ENCODE measurements at places on chromosomes 13 and 19.

- DNase-seq: no peak
These were observed 8.1 kb downstream of the ZNF766 start for GRCh38 chr19:52277471-52277870.

GRCh38 chr19:40799558-40800338 is 757 bp downstream of the EGLN2 start:
- DNase-seq: no peak

DNA sequence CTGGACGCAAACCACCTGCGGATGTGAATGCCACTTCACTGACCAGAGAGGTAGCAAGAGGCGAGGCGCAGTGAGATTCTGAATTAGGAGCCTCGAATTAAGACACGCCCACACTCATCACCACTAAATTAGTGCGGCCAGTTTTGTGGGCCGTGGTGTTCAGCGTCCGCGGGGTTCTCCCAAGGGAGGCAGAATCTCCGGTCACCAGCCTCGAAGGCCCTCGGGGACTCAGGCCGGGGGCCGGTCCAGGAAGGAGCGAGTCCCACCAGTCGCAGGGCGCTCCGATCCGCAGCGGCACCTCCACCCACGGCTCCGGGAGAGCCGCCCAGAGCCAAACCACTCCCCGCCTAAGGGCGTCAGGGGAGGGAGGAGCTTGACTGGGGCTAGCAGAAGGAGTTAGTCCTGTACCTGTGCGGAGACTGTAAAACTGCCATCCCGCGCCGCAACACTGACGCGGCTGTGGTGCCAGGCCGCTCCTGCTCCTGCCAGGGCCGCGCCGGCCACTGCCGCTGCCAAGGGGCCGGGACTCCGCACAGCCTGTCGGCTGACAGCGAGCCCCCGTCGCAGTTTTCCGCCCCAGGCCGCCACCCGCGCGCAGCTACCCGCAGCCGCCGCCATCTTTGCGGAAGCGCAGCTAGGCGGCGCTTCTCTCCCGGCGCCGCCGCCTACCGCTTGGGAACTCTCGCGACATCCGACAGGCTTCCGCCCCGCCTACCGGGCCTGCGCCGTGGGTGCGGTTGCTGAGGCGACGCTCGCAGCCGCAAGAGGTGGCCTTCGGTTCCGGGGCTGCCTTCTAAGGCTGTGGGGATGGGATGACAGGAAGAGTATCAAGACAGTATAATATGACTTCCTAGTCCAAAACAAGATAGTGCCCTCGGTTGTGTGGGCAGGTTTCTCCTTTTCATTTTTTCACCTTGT is at the start of gene MICU2:
Gene MICU2, minus strand, starts transcription at position 640 of the 918 bp plus-strand sequence. Its CDS starts 22 bp downstream, at position 618.
- peak; percentile 83 for DNase-seq

DNA sequence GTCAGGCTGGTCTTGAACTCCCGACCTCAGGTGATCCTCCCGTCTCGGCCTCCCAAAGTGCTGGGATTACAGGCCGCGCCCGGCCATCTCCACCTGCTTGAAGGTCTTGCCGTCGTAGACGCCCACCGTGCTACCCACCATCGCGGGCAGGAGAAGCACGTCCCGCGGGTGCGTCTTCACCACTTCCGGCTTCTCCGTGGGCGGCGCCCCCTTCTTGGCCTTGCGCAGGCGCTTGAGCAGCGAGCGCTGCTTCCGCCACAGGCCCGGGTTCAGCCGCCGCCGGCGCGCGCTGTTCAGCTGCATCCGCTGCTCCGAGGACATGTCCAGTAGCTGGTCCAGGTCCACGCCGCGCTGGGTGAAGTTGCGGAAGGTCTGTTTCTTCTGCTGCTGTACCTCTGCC is 21.6 kb downstream of the EFNA2 start:
- no peak for DNase-seq

- no peak for DNase-seq
These were observed 5.4 kb upstream of the IPO5 start for GRCh38 chr13:97948041-97948440.

DNA sequence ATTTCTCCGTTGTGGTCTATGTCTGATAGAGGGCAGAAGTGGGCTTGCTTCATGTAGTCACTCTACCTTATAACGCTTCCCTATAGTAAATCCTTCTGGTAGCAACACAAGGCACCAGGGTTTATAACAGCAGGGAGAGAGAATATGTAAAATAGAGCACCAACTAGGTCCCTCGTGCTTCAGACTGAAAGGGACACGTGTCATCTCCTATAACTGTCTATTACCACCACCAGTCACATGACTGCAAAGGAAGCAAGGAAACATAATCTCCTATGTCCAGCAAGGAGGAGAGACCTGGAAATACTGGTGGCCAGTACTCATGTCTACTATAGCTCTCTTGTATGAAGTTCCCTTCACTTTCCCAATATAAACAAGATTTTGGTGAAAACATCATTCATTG is 79.2 kb downstream of the SLAIN1 start:
- DNase-seq: no peak

GRCh38 chr13:113968463-113969310 is 5.2 kb downstream of the C13orf46 start:
- DNase-seq: no peak

DNA sequence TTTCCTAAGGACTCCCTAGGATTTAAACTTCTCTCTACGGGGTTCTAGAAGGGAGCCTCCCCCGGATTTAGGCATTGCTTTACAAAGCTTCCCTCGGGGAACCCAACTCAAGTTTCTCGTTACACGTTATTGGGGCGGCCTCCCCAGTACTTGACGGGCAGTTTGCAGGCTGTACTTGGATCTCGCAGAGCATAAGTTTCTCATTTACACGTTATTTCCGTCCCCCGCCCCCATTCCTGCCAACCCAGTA is 584 bp downstream of the SMG9 start:
- no peak for DNase-seq

GRCh38 chr19:45789035-45789786 is 3.4 kb downstream of the DMWD start:
- DNase-seq: no peak

DNA sequence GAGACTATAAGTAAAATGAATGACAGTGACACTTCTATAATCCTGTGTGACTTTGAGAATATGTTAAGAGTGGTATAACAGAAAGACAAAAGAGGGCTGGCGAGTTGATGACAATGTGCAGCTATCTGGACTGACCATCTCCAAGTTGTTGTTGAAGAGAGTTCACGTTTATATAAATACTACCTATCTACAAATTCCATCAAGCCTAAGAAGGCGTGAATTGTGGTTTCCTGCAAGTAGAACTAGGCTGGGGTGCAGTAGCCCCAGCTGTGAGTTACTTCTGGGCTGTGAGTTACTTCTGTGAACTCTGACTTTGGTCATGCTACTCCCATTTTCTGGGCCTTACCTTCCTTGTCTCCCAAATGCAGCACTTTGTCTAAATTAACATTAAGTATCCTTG is 561.0 kb downstream of the TBC1D4 start:
- DNase-seq: no peak

- DNase-seq: no peak
These were observed 292.1 kb upstream of the MAB21L1 start for GRCh38 chr13:35768551-35768950.

DNA sequence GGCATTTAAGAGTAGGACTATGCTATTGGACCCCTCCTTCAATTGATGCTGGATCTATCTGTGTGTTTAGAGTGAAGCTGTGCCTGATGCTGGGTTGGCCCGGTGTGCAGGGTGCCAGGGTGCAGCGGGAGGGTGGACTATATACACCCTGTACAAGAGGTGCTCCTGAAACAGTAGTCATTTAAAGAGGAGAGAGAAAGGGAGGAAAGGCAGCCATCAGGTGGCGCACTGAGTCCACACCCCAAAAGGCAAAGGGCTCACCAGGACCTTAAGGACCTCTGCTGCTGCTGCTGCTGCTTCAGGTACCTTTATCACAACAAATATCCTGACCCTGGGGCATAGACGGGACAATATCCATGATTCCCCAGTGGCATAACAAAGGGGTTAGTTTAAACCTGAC is 39.4 kb downstream of the ZNF136 start:
- DNase-seq: no peak

GRCh38 chr13:98443329-98443728 is 133.6 kb downstream of the STK24 start:
- DNase-seq: no peak

GRCh38 chr19:58364146-58364545 is 1.6 kb upstream of the ZNF497 start:
- DNase-seq: no peak

DNA sequence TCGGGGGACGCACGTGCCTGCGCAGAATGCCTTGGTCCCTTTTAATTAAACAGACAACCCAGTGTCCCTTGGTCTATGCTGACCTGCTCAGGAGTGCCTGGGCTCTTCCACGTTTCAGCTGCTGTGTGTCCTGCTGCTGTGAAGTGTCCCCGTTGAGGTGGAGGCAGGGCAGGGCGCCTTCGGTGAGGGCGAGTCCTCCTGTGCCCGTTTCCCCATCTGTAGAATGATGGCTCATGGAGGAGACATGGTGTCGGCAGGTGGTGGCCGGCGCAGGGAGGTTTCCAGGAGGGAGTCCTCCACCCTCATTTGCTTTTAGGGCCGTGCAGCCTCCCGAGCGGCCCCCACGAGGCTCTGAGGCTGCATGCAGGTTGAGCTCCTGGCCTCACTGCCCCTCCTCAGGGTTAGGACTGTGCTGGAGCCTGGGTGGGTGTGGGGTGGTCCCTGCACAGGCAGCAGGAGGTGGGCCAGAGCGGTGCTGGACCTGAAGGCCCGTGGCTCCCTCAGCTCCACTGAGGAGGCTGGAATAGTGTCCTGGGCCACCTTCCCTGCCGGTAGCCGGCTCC is 8.8 kb downstream of the STK11 start:
- DNase-seq: no peak

DNA sequence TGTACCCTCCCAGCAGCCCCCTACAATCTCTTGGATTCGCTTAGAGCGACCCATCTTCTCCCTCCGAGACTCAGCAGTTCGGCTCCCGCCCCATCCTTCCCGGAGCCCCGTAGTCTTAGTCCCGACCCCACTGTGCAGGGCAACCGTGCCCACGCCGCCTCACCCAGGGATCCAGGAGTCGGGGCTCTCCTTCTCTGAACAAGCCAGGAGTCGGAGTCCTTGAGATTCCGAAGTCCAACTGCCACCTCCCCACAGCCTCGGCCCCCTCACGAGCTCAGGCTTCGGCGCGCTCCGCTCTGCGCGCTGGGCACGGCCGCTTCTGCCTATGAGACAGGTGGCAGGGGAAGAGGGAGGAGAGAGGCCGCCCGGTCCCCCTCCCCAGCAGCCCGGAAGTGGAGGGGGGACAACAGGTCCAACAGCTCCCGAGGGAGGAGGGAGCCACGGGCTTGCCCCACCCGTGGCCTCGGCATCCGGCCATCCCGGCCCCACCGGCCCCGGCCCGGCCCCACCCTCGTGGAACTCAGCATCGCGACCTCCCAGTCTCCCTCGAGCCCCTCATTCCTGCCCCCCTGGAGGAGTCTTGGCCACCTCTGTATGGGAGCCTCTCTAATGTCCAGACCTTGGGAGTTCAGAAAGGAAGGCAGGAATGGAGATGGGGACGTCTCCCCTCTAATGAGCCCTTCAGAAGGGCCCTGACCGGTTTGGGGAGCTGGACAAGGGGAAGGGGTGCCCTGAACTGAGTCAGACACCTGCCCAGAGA is at the start of gene PHLDB3:
Gene PHLDB3, minus strand, starts transcription at position 321 of the 760 bp plus-strand sequence. CDS start 628 bp downstream, outside the sequence.
- no peak for DNase-seq

GRCh38 chr19:12723641-12724426 is at the start of gene TNPO2:
Gene TNPO2 (minus strand): TSS chr19:12723932. CDS start chr19:12720977, 2,955 bp downstream.
- DNase-seq: no peak

DNA sequence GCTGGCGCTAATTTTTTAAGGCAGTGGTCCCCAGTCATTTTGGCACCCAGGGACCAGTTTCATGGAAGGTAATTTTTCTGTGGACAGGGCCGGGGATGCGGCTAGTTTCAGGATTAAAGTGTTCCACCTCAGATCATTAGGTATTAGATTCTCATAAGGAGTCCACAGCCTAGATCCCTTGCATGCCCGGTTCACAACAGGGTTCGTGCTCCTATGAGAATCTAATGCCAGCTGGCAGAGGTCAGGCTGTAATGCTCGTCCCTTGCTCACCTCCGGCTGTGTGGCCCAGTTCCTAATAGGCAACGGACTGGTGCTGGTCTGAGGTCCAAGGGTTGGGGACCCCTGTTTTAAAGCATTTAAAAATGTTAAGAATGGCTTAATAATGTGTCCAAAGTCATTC is 54.1 kb downstream of the GPC6 start:
- no peak for DNase-seq

GRCh38 chr13:98108341-98108740 is 34.6 kb upstream of the FARP1 start:
- DNase-seq: no peak

DNA sequence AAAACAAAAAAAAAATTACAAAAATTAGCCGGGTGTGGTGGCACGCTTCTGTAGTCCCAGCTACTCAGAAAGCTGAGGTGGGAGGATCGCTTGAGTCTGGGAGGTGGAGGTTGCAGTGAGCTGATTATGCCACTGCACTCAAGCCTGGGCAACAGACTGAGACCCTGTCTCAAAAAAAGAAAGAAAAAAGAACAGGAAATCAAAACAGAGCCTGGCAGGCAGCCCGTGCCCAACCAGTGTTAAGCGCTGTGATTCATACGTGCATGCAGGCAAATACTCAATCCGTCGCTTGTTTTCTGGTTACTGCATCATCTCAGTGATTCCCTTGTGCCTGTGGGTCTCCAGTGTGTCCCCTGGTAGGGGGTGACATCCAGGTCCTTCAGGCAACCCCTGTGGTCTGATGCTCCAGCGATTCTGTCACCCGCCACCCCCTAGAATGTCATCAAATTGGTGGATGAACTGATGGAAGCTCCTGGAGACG is 18.1 kb downstream of the DDX39A start:
- no peak for DNase-seq

GRCh38 chr13:91280801-91281200 is 66.7 kb upstream of the MIR17HG start:
- no peak for DNase-seq

- peak; percentile 60 for DNase-seq
These were observed 52.0 kb upstream of the NPAS1 start for GRCh38 chr19:46967578-46968032.

GRCh38 chr13:71460211-71460610 is 406.8 kb downstream of the DACH1 start:
- DNase-seq: no peak

- DNase-seq: no peak
These were observed 291.9 kb downstream of the PCDH20 start for GRCh38 chr13:61123538-61124289.

- no peak for DNase-seq
These were observed 434.4 kb upstream of the NBEA start for GRCh38 chr13:34507630-34508029.

GRCh38 chr13:84896128-84896527 is 903.1 kb downstream of the SLITRK6 start:
- no peak for DNase-seq

DNA sequence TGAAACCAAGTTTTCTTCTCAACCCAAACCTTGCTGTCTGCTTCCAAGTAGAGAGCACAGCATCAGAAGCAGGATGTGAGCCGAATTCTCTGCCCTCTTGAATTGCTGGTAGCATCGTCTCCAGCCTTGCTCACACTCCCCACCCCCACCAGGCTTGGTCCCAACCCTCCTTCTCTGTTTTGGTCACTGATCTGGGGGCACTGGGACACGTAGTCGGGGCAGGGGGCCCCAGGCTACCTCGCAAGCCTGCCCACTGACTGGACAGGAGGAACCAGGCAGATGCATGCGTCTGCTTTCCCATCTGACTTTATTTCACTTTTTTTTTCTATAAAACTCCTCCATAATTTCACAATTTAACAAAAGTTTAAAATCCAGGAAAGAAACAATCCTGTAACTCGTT is 69.7 kb downstream of the MLLT1 start:
- no peak for DNase-seq

- DNase-seq: no peak
These were observed 27.7 kb downstream of the DPF1 start for GRCh38 chr19:38196245-38196837.

Data from tibial nerve (tissue), 4 donors.